ENCODE measurements at places on chromosomes 3 and 15. TPM values are rescaled to one million over a fixed set of nuclear protein-coding genes. Genes with fewer than 3 reads are reported as not detected.

Gene IL17RD
- total RNA-seq: 0.98 TPM

Gene GAP43
- total RNA-seq: not detected

Gene GOLGA6B
- total RNA-seq: not detected

Gene CYP11A1
- 0.10 TPM for total RNA-seq

Gene TRH
- total RNA-seq: not detected

Data from vein endothelial cell (primary cell).